GOT3 (cell line): ENCODE measurements at places on chromosomes 1 and 21.

- peak; percentile 65 for DNase-seq
Measured at GRCh38 chr1:215566556-215567490, at the start of gene KCTD3. TSS of gene KCTD3 (plus strand) at chr1:215567304. CDS start at chr1:215567686, 382 bp downstream.

DNA sequence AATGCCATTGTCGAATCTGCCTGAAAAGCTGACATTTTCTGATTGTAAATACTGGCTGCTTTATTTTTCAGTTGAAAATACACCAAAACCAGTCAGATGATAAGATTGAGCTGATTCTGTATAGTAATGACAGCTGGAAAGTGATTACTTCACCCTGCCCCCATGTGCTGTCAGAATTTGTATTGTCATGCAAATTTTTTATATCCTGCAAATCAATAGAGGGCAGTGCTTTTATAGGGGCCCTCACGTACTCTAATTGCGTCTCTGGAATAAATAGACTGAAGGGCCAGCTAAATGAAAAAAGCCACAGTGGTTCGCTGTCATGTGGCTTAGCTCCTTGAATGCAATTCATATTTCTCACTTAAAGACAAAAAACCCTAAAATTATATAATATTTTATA, 208.6 kb downstream of the LHX8 start:
- DNase-seq, result no peak

DNA sequence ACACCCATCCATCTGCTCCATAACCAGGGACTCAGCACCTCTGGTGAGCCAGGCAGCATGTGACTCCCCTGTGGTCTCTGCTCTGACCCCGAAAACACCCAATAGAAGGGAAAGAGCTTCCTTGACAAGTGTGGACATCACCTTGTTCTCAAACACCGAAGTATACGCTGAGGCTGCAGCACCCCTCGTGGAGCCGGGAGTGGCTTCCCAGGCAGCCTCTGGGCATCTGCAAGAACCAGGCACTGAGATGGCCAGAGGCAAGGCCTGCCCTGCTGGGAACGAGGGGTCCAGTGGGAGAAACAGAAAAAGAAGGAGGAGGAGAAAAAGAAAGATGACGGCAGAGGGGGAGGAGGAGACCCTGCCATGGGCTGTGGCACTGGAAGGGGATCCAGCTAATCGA, 18.2 kb upstream of the AJAP1 start:
- DNase-seq, result no peak

DNA sequence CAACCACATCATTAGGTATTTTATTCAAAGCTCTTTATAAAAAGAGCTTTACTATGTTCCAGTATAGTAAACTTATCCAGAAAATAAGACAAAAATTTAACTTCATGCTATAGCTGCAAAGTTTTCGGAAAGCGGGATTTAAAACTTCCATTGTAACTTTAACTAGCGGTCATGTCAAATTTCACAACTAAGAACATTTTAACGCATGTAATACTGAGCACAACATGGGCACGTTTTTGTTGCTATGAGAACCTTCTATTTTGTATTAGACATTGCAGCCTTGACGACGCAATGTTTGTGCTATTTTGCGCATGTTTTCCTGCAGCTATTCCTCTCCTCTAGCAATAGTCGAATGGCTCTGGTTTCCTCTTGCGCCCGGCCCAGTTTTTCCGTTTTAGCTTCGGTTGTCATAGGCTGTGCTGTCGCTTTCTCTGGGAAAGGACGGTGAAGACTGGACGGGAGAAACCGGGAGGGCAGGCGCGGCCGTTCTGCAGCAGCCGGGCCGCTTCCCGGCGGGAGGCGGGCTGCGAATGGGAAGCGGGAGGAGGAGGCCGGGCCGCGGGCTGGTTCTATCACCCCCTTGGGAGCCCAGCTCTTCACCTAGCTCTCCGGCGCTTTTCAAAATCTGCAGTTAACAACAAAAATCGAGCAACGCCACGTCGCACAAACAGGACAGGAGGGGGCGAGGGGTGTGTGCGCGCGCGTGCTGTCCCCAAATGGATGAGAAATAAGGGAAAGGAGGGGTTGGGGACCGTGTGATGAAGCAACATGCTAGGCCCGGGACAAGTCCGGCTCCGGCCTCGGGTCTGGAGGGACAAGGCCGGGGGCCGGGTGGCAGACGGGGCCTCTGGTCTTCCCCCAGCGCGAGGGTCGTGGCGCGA, 105.3 kb upstream of the HNRNPU start:
- DNase-seq, result peak; percentile 77

- no peak for DNase-seq
Measured at GRCh38 chr1:63498106-63498505, 24.9 kb downstream of the ITGB3BP start.

- DNase-seq, result no peak
Measured at GRCh38 chr1:67578397-67579020, 106.5 kb upstream of the GADD45A start.

GRCh38 chr21:33078907-33079582, 9.1 kb downstream of the OLIG1 start:
- no peak for DNase-seq

DNA sequence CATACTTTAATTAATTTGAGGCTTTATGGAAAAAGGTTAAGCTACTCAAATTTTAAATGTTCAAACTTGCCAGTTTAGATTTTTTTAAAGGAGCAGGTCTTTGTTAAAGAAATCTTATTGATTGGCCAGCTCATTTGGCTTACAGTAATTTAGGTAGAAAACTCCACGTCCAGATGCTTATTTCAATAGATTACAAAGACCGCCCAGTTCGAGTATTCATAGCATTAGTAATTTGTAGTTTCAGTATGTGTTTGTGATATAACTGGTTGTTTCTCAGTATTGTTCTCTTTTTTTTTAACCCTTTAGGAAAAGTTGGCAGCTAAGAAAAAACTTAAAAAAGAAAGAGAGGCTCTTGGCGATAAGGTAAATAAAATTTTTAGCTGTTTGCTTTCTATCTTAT, 1.6 kb downstream of the RPF1 start:
- DNase-seq, result no peak

GRCh38 chr1:154772606-154773506, 97.2 kb downstream of the KCNN3 start:
- DNase-seq, result no peak

GRCh38 chr1:51664421-51665240, 47.7 kb downstream of the OSBPL9 start:
- no peak for DNase-seq

- no peak for DNase-seq
Measured at GRCh38 chr21:26572702-26573381, at the start of gene CYYR1. TSS of gene CYYR1 (minus strand) at chr21:26573286. CDS start at chr21:26572940, 346 bp downstream.

GRCh38 chr1:53460211-53460634, 1.0 kb downstream of the DMRTB1 start:
- no peak for DNase-seq

DNA sequence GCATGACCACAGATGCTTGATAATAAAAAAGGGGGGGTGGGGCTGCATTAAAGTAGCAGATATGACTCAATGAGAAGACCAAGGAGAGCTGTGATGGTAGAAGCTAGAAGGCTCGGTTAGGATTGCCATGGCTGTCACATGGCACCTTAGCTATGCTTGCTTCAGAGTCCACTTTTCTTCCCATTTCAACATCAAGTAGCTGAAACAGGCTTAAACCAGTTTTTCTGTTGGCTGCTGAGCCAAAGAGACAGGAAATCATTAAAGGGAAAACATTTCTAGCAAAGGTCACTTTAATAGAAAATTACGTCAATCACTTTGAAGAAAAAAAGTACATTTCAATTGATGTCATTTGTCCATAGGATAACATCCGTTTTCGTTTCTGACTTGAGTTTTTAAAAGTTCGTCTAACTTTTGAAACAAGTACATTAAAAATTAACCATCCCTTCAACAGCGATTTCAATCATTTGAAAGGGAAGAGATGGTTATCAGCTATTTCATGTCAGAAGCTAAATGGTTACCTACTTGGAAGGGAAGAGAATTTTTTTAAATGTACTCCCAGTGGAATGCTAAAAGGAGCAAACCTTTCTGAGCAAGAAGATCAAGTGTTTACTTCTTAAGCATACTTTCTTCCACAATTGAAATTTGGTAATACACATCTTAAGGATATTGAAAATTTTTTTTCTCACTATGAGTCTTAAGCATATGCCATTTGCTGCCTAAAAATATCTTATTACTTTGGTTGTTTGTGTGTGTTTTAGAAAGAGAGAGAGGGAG, 488.1 kb upstream of the PRMT6 start:
- no peak for DNase-seq

- DNase-seq, result no peak
Measured at GRCh38 chr1:167620002-167620401, 10.0 kb upstream of the RCSD1 start.

- no peak for DNase-seq
Measured at GRCh38 chr1:39269791-39270342, 65.4 kb downstream of the MACF1 start.

DNA sequence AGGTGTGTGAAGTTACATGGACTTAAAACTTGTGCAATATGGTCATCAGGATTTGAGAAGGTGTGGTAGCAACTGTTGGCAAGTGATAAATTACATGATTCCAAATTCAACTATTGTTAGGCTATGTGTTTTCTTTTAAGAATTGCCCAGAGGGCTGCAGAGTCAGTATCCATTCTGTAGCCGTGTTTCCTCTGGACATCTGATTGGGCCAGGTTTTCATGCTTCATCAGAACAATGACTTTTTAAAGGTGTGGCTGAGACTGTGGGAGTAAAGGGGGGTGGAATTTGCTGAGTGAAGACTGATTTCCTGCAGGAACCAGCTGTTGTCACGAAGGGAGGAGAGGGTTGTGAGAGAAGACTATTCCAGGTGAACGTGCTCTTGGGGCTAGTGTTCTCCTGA, 1.7 kb upstream of the HRNR start:
- no peak for DNase-seq

- no peak for DNase-seq
Measured at GRCh38 chr21:41222247-41223068, 54.5 kb downstream of the BACE2 start.

GRCh38 chr1:226424221-226425003, 16.5 kb upstream of the PARP1 start:
- no peak for DNase-seq

DNA sequence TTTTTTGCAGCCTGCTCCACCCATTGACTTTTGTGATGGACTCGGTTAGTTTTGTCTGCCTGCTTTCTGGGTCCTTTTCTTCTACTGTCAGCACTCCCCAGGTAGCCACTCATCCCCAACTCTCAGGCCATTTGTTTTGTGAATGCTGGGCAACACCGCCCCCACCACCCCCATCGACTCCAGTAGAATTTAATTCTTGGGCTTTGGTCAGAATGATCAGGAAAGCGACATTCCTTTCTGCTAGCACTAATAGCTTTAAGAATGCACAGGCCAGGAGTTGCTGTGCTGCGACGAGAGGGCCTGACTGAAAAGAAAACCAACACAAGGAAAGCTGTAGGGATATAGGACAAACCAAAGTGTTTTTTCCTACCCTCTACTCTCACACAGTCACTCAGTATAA, 144.4 kb downstream of the CDC7 start:
- no peak for DNase-seq

DNA sequence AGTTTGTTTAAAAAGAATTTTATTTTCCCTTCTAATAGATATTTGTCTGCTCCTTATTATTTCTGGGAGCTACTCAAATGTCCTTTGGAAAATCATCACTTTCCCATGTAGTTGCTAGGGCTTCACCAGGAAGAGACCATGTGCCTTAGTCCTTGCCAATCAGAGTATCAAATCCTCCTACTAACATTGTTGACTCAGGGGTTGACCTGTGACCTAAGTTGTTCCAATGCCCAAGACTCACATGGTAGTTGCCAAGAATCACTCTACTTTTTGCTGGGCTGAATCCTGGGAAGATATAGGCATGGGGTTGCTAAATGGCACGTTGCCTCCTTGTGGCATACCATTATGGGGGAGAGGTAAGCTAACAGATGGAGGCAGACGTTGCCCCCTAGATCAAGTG, 58.2 kb upstream of the FOXD3 start:
- no peak for DNase-seq

DNA sequence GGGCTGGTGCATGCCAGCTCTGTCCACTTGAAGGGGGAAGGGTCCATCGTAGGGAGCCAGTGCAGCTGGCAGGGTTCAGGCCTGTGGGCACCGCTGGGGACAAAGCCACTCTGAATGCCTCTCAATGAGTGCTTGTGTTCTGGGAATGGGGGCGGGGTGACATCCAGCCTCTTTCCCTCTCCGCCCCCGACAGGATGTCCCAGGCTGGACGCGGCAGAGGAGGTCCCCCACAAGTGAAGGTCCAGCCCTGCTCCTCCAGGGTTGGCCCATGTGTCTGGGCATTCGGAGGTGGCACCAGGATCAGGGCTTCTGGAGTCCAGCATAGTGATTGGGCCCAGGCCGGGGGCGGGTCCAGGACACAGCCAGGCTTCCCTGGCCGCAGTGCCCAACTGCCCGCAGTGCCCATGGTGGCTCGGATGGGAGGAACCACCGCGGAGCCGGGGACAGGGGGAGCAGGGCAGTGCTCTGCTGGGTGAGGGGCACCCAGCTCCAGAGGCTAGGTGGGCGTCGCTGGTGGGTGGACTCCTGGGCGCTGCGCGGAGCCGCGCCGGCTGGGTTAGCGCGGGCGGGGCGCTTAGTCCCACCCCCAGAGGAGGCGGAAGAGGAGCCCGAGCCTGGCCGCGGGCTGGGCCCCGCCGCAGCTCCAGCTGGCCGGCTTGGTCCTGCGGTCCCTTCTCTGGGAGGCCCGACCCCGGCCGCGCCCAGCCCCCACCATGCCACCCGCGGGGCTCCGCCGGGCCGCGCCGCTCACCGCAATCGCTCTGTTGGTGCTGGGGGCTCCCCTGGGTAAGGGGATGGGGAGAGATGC, at the start of gene SHISA4:
TSS of gene SHISA4 (plus strand) at position 617 of the 808 bp plus-strand sequence. CDS start at position 714, 97 bp downstream.
- DNase-seq, result peak; percentile 81

GRCh38 chr1:184036517-184036949, 995 bp downstream of the COLGALT2 start:
- no peak for DNase-seq

GRCh38 chr1:17948594-17948993, 159.0 kb upstream of the IGSF21 start:
- DNase-seq, result no peak

DNA sequence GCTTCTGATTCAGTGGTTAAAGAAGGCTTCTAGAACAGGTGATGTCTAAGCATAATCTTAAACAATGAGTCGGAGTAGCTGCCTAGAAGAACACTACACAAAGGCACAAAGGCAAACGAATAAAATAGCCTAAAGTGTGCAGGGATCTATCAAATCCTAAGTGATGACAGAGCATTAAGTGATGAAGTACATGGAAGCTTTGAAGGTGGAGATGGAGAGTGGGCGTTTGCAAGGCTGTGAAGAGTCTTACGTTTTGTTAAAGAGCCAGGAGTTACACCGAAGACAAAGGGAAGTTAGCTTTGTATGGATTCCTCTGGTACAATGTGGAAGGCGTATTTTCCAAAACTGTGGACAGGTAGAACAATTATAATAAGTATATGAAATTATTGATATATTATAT, 270.6 kb downstream of the NEGR1 start:
- no peak for DNase-seq
